ENCODE measurements at places on chromosomes 1 and 21.

GRCh38 chr1:243549791-243550190, 293.9 kb downstream of the SDCCAG8 start:
- DNase-seq = no peak

DNA sequence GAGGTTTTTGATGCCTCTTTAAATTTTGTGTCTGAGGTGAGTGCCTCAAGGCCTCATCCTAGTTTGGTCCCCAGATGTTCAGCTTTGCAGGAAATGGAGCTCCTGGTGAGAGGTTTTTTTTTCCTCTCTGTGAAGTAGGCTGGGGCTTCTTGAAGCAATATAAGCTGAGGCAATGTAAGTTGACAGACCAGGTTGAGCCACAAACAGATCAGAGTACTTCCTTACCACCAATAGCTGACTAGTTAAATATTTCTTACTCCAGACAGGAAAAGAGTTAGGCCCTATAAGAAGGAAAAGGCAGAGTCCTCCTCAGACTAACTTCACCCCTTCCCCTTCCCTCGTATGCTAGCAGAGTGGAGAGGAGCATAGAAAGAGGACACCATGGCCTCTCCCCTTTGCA, 341.0 kb downstream of the LMO4 start:
- DNase-seq = no peak

DNA sequence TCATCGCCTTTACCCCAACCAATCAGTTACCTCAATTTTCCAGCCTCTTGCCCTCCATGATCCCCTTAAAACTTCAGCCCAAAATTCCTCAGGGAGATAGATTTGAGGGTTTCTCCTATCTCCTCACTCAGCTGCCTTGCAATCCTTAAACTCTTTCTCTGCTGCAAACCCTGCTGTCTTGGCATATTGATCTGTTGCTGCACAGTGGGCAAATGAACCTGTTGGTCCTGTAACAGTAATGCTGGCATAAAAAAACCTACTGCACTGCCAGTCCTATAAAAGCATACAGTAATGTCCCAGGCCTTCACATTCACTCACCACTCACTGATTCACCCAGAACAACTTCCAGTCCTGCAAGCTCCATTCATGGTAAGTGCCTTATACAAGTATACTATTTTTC, 5.1 kb upstream of the TEDDM1 start:
- DNase-seq = no peak

- DNase-seq = no peak
These were observed 12.6 kb downstream of the MAP7D1 start for GRCh38 chr1:36168514-36168913.

DNA sequence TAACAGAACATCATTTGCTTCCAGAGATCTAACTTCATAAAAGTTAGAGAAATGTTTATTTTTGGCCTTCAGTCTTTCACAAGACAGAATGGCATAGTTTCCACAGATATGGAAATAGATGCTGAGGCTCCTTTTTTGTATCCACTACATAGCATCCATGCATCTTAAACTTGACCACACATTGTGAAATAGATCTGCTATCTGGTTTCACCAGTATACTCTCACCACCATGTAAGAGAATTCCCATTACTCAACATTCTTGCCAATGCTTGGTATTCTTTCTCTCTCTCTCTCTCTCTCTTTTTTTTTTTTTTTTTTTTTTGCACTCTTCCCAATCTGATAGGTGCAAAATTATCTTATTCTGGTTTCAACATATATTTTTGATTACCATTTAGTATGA, 52.1 kb upstream of the PRMT6 start:
- DNase-seq = no peak

GRCh38 chr1:171590022-171590421, 32.0 kb upstream of the MYOCOS start:
- no peak for DNase-seq
